ENCODE measurements at places on chromosomes 1 and 21.

DNA sequence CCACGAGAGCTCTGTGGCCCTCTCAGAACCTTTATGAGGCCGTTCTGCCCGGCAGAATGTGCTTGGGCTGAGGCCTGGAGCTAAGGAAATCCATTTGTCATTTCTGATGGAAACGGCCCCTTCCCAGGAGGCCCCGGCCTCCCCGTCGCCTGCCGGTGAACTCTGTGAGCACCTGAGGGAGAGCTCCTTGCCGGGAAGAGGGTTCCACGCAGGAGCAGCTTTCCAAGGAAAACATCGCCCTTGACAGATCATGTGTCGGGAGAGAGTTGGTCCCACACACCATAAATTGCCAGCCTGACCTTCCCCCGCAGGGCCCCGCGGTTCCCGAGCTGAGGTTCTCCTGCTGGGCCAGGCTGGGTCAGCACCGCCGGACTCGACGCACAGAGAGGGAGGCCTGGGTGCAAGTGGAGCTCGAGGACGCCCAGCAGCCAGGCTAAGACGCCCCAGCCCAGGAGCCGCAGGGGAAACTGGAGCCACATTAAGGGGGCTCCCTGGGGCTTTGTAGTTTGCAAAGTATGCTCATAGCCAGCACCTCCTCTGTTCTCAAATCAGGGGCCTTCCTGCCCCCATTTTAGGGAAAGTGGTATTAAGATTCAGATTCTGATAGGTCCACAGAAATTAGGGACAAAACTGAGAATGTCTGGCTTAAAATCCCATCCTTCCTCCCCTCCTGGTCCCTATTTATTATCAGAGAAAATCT, 239.5 kb downstream of the FOXD2 start:
- no peak for DNase-seq

DNA sequence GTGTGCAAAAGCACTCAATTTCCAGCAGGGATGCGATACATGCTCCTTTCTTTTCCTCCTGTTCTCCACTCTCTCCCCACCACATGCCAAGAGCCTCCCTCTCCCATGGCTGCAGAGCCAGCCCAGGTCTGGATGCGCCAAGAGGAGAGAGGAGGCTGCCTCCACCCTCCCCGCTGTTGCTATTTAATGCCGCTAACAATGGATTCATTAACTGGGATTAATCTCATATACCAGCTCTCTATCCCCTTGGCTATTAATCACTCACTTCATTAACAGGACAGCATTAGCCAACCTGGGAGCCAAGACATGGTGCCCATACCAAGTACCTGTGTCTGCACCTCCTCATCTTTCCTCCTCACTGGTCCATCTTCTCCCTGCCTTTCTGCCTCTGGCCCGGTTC, 49.1 kb upstream of the SCMH1 start:
- no peak for DNase-seq

GRCh38 chr1:186055846-186056245, 319.2 kb downstream of the TPR start:
- DNase-seq, result no peak

DNA sequence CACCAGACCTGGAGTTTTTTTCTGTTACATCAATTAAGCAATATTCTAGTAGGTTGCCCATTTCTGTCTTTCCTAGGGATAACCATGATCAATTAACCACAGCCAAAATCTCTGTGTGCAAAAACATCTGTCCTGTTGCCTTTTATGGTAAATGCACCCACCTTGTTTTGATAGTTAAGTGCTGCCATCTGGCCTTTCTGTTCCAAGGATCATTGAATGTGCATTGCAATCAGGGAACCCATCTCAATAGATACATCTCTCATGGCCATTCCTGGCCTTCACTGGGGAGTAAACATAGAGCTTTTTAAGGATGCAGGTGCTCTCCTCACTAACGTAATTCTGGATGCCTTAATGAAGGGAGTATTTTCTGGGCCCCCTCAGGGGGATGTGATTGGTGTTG, 111.8 kb upstream of the KIAA1614 start:
- DNase-seq, result no peak

GRCh38 chr21:42545317-42545716, 31.7 kb downstream of the SLC37A1 start:
- no peak for DNase-seq

DNA sequence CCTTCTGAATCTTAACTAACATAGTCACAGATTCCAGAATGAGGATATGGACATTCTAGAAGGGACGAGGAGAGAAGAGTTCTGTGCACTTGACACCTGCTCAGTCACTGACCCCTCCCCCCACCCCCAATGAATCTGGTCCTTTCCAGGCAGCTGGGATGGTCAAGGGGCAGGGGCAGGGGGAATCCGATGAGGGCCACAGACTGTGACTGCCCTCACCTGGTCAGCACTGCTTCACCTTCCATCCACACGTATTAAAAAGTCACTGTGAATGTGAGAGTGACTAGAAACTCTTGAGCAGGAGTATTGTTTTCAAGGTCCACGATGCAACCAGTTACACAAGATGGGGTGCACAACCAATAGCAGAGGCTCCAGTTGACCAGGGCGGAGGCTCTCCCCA, 9.5 kb upstream of the PRAMEF12 start:
- DNase-seq, result no peak

GRCh38 chr1:226995365-226996332, 55.6 kb downstream of the COQ8A start:
- no peak for DNase-seq

DNA sequence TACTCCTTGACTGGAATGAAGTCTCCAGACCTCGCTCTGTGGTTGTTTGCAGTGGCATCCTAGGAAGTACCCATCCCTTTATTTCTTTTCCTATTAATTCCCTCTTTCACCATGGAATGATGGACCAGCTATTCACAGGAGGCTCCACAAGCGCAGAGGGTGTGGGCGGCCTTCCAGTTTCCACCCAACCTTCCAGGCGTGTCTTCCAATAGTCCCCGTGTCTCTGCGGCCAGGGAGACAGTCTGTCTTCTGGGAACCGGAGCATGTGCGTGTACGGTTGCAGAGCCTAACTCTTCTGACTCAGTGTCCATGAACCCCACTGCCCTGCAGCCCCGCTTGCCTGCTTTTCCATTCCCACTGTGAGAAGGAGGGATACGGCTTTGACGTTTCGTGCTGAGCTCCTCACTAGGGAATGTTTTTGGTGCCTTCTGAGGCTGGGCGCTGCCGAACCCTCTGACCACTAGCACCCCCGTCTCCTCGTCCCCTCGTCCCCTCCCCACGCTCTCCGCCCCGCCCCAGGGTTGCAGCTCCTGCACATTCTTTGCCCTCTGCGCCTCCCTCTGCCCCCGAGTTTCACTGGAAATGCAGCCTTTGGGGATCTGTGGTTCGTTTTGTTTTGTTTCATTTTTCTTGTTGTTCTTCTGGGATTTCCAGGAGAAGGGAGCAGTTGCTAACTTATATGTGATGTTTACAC, 26.3 kb upstream of the FAM3B start:
- no peak for DNase-seq

DNA sequence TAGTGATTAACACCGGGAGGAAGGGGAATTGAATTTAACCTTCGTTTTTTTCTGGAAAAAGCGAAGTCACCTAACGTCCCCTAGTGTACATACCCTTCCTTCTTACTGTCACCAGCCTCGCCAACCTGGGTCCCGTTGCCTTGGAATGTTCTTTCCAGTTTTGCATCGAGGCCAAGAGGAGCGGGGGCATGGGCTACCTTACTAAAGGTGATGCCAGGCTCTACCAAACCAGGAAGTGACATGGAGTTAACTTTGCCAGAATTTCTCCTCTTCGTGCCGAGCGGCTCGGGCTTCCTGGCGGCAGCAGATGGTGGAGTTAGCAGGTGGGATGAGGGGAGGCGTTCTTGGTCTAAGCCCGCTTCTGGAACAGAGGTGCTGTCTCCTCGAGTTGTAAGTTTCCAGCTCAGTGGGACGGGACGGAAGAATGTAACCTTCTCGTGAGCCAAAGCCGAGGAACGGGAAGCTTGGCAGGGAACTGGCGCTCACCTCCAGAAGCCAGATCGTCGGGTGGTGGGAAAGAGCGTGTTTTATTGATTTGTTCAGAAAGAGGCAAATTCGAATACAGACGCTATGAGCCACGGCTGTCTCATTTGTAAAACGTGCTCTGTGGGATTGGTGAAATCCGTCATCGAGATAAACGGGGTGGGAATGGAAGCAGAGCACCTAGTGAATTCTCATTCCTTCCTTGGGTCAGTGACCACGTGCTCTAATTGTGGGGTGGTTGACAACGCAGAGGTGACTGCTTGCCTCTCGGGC, 486 bp downstream of the NIPAL3 start:
- DNase-seq, result no peak

DNA sequence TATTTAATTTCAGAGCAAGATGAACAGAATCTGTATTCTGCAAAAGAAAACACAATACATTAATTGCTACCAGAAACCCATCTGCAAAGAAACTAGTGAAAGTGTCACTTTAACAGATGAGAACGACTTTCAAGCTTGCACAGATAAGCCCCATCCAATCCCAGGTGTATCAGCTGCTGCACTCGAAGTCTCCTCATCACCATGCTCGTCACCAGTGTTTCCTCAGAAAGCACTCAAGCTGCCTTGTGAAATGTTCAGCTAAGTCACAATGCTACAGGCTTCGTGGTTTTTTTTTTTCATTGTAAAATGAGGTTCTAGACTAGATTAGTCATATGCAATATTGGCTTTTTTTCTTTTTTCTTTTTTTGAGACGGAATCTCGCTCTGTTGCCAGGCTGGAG, 3.3 kb upstream of the TOMM20 start:
- no peak for DNase-seq

DNA sequence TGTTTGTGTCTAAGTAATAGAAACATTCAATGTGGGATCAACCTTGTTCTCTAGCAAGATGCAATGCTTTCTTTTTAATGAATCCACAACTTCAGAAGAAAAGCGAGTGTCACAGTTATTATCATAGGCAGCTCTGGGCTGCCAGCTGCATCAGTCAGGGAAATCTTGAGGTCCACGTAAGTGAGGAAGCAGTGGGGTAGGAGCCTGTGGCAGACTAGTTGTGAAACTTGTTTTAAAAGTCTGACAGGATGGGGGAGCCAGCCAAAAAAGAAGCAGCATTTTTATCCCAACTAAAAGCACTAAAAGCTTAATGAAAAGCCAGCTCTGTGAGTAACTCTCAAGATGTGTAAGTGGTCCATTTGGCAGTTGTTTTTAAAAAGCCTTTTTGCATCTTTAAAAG, 113.1 kb downstream of the ZNF326 start:
- no peak for DNase-seq

- no peak for DNase-seq
These were observed 137.0 kb upstream of the AJAP1 start for GRCh38 chr1:4517186-4517954.

GRCh38 chr1:233993651-233994050, 89.2 kb downstream of the SLC35F3 start:
- DNase-seq, result no peak

DNA sequence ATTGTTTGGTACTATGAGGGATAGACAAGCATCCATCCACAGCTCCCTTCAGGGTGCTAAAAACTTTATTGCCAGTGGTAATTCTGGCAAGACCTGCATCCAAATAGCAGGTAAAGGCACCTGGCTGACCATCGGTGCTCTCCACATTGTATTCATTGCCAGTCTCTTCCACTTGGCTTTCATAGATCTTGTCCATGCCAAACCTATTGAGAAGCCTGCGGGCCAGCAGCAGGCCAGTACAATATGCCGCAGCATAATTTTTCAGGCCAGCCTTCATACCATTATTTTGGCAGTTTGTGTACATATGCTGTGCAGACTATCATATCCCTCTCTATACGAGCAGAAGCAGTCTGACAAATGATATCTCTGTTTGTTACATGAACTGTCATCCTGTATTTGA, 70.2 kb downstream of the SWT1 start:
- no peak for DNase-seq

DNA sequence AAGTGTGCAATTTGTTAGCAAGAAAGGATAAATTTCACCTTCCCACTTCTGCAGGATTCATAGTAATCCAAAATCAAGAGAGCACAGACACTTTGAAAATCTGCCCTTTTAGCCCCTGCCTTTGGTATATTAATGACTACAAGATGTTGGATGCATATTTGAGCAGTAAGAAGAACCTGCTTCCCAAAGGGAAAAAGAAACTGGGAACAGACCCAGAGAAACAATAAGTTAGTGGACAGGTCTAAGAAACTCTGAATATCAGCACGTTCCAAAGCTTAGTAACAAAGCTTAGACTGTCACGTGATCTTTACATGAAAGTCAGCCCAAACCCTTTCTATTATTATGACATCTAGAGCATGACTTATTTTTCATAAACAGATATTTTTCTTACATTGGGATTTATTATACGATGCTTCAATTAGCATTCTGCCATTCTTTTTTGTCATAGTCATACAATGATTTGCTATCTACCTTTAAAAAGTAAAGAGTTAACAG, 390.9 kb upstream of the ADGRL2 start:
- no peak for DNase-seq

GRCh38 chr1:201632364-201632952, 93.5 kb downstream of the NAV1 start:
- DNase-seq, result no peak

DNA sequence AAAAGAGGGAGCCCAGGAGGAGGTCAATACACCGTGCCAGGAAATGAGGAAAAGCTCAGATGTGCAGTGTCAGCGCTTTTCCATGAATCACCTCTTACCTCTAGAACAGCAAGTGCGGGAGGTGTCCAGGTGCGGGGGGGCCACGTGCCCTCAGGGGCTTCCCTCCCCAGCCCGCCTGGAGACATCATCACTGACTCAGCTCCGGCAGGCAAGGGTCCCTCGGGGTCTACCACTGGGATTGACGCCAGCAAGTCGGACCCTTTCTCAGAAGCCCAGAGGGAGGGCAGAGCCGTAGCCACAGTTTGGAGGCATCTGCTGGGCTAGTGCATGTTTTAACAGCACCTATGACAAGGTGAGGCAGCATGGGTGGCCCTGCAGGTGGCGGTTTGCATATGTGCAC, 67.4 kb upstream of the TRAPPC10 start:
- no peak for DNase-seq

DNA sequence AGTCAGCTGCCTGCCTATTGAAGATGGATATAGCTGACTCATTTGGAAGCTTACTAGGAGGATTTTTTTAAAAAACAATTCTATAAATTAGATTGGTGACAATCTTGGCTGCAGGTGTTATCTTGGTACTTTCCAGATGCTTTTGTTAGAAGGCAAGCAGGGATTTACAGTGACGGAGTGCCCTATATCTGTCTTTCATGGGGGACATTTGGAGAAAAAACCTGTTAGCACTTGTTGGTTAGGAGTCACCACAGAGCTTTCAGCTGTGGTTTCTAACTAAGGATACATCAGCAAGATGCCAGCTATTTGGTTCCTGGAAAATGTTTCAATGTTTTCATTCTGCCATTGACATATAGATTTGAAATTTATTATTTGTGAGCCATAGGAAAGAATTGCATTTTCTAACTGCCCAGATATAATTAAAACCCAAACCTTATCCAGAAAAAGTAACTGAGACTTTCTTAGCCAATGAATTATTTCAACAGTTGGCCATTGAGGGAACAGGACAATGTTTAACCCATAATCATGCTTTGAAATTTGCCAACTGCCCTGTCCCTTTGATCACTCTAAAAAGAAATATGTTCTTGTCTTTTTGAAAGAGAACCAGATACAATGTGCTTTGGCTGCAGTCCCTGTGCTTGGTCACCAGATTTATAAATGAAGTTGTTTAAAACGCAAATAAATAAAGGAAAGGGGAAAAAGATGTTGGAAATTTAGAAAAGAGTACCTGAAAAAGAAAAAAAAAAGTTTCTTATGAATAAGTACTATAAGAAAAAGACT, 761.0 kb upstream of the CXADR start:
- no peak for DNase-seq

- DNase-seq, result no peak
These were observed 86.0 kb upstream of the COX20 start for GRCh38 chr1:244749230-244750016.

All from AG04449 (cell line).